ENCODE measurements at places on chromosomes 12 and 14.
A peak's percentile ranks its signal among the peaks of the same experiment; 100 is the strongest.

- DNase-seq, result no peak
Observed at GRCh38 chr14:54085841-54086240, 129.2 kb upstream of the BMP4 start.

DNA sequence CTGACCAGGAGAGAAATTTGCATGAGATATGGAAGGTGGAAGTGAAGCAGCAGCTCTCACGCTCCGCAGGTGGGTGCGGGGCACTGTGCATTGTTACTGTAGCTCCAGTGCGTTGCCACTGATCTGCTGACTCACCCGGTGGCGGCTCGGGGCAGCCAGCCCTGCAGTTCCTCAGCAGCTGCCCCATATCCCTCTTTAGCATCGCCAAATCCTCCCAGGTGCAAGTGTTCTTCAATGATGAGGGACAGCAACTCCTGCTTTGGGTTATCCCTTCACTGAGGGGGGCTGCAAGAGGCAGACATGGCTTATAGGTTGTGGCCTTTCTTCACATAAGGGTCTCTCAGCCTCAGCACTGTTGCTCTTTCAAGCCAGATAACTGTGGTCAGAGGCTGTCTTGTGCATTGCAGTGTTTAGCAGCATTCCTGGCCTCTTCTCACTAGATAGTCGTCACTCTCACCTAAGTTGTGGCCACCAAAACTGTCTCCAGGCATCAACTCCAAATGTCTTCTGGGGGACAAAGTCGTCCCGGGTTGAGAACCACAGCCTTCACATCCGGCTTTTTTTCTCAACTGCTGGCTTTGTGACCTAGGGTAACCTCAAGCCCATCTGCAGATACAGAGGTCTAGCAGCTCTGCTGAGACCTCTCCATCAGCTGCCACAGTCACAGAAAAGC lies 180.8 kb downstream of the EFCAB11 start:
- peak; percentile 50 for DNase-seq

- no peak for DNase-seq
Observed at GRCh38 chr12:58314610-58315009, 373.2 kb downstream of the ATP23 start.

DNA sequence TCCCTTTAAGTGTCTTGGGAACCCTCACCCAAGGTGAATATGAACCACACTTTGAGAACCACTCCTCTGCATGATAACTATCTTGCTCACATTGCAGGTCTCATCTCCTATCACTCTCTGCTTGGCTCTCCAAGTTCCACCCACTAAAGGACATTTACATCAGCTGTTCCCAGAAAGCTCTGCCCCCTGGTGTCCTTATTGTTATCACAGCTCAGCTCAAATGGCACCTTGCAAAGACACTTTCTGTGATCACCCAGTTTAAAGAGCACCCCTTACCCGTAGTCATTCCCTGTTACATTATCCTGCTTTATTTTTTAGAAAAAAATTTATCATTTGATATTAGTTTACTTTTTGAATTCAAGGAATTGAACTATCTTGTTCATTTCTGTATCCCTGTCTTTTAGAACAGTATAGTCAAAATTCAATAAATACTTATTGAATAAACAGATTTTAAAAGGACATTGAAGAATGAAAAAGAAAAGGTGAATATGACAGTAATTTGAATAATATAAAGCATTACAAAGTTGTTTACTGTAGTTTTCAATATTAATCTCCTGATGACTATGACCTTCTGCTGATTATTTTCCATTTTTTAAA lies 20.5 kb upstream of the GUCY2C start:
- DNase-seq, result peak; percentile 64

GRCh38 chr12:53530920-53531319 lies 23.6 kb upstream of the NPFF start:
- no peak for DNase-seq

GRCh38 chr12:51323317-51323960 lies 535 bp downstream of the BIN2 start:
- DNase-seq, result no peak

DNA sequence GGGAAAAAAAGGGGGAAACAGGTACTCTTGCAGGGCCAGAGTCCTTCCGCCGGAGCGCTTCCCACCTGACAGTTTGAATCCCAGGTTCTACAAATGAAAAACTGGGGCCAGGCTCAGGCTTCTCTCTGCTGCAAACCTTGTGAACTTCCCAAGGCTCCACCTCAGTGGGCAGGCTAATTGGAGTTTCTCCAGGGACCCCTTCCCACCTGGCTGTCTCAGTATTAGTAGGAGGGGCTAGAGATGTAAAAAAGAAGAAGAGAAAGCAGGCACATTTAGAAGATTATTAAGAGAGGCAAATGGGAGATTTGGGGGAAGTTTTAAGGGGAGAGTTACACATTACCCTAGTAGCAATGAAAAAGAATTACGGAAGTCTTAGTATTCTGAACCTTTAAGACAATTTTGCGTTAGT lies 20.0 kb upstream of the CLEC2D start:
- DNase-seq, result no peak

- no peak for DNase-seq
Observed at GRCh38 chr12:64240781-64241180, 18.7 kb upstream of the KICS2 start.

DNA sequence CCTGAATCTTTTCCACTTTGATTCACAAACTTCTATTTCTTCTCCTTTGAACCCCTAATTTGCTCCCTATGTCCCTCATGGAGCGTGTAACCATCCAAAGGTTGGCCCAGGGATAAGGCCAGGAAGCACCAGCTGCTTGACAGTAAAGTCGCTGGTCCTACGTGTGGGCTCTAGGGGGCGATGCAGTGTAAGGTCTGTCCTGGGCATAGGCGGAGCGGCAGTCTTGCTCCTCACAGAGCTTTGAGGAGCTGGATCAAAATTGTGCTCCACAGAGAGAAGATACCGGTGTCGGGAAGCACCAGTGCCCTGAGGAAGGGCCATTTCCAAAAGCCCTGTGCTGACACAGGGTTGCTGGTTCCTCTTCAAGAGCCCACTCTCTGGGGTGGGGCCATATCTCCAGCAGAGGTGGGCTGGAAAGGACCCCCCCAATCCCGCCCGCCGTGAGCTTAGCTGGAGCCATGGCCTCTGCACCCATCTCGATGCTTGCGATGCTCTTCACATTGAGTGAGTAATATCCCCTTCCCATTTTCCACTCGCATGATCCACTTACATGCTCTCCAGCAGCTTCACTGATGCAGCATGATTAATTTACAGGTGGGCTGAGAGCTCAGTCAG lies 49.9 kb upstream of the OR4E1 start:
- peak; percentile 42 for DNase-seq
